ENCODE measurements at places on chromosomes 3 and 15.

DNA sequence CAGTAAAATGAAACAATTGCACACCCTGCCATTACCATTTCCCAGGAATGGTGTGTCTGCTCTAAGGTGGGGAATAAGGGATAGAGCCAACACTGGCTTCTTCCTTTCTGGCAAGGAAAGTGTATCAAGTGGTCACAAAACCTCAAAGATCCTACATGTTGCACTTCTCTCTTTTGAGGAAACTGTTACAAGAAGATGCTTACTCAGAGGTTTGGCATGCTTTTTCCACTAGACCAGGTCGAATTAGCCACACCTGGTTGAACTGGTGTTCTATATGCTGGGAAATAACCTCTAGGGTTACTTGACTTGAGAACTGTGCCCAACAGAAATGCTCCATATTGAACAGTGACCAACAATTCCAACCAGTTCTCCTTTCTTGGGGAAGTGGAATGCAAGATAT is 102.9 kb downstream of the LRRN1 start:
- DNase-seq, result no peak

DNA sequence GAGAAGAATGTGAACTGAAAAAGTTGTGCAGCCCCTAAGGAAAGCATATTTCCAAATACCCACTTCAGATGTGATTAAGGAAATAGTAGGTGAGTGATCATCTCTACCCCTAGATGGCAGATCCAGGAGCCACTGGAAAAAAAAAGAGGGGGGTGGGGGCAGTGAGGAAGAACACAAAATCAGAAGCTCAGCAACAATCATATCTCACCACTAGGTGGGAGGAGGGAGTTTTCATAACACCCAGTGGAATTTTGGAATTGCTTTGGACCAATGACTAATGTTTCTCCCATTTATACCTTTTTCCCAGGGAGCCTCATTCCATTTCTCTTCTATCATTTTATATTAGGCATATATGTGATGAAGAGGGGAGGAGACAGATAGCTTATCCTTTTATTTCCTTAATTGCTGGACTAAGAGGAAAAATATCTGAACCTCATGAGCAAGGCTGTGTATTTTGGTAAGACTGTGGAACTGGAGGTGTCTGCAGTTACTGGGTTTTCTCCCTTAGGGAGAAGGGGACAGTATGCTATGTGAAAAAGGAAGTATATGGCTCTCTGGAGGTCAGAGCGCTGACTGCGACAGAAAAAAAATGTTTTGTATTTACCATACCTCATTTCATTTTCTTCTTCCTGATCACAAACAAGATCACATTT is 363.4 kb downstream of the GAP43 start:
- peak; percentile 66 for DNase-seq

DNA sequence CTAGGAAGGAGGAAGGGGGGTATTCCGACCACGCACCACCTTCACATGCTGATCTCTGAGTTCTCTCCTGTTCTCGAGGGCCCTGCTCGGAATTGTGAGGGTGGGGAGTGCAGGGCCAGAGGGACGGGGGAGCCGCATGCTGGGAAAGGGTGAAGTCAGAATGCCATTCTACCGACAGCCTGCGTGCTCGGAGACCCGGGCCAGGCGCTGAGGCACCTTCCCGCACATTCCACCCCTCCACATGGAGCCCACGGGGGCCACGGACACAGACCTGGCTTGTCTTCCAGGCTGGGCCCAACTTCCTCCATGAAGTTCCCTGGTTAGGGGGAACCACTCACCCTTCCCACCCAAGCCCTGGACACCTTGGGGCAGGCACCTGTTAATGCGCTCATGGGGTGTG is 28.7 kb upstream of the PIGZ start:
- no peak for DNase-seq

DNA sequence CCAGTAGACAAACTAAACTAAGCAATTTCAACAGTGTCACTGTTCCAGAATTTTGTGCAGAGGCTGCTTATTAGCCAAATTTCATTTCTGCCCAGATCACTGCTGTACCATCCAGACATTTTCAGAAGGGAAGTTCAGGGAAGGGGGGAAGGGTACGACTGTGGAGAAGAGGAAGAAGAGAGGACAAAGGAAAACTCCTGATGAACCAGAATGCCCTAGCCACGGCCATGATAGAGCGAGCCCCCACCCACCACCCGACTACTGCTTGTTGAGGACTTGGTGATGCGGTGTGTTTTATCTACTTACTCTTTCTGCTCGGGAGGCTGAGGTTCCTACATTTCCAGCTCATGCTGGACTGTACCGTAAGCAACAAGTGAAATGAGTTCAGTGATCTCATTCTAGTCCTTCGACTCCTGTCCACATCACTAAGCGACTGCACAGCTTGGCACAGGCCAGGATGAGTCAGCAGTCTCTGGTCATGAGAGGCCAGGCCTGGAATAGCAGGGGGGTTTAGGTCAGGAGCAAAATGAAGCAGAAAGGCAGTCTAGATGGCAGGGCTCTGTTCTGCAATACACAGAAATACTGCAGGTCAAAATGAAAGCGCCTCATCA is 330.8 kb downstream of the TIGIT start:
- DNase-seq, result peak; percentile 6

GRCh38 chr15:55226127-55226526 is 29.4 kb upstream of the RSL24D1 start:
- DNase-seq, result no peak

GRCh38 chr3:128362026-128362965 is 104.4 kb downstream of the DNAJB8 start:
- DNase-seq, result no peak

- no peak for DNase-seq
Measured at GRCh38 chr3:183966361-183966791, 51.3 kb downstream of the ABCC5 start.

DNA sequence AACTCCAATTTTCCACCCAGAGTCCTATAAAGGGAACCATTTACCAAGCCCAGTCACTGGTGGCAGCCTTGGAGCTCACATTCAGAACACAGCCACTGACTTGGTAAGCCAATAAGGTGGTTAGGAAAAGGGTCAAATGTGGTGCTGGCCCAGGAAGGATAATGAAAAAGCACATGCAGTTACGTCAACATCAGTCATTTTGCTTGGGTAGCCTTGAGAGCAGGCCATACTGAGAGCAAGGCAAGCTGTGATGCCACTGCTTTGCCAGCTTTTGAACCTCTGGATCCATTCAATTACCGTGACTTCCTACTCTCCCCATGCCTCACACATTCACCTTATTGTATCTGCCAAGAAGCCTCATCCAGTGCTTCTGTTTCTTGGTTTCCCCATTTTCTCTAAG is 253.6 kb downstream of the OPA1 start:
- DNase-seq, result no peak

DNA sequence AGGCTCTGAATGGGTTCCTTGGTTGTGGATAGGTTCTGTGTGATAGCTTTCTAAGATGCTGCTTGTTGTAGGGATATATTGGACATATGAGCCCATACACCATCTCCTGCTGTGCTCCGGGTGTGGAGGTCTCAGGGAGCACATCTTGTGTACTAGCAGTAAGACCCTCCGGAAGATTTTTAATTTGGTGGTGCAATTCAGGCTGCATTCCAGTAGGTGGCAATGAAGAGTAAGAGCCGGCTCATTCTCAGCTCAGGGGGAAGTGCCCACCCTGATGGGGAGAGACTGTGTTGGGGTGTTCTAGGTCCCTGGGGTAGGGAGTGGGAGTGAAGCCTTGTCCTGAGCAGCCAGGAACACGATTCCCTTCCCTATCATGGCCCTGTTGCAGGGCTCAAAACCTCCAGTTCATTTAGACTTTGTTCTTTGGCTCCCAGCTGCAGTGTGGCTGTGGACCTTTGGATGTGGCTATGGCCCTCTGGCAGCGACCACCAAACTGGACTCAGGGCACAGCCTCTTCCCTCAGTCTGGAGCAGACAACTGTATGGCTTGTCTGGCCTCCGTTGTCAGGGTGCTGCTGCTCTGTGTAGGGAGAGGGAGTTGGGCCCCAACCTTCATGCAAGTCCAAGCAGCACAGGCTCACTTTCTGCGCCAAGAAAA is 104.7 kb downstream of the UNC13C start:
- DNase-seq, result no peak

- DNase-seq, result no peak
Measured at GRCh38 chr3:99559196-99559595, 79.2 kb upstream of the COL8A1 start.

DNA sequence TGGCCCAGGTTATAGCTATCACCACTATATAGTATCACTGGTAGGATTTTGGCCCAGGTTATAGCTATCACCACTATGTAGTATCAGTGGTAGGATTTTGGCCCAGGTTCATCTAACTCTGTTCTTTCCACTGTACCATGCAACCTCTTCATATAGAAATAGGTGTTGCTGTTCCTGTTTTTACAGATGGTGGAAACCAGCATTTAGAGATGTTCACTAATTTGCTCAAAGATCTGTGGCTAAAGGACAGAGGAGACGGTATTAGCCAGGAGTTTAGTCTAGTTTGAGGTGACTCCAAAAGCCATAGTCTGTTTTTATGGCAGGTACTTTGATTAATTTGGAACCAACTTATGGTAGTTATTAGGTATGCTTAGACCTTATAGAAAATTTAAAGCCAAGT is 3.1 kb downstream of the LRCH3 start:
- DNase-seq, result no peak

DNA sequence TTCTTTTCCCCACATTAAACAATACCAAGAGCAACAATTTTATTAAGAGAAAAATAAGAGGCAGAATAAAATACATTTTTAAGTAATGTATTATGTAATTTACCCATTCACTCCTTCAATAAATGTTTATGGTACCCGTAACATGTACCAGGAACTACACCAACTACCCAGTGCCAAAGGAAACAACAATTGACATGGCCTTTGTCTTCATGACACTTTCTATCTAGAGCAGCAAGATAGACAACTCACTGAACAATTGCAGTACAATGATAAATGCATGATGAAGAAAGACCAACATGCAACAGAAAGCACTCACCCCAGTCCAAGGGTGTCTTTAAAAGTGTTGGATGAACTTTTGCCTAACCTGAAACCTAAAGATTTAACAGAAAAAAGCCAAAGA is 493.8 kb downstream of the IGSF11 start:
- no peak for DNase-seq

DNA sequence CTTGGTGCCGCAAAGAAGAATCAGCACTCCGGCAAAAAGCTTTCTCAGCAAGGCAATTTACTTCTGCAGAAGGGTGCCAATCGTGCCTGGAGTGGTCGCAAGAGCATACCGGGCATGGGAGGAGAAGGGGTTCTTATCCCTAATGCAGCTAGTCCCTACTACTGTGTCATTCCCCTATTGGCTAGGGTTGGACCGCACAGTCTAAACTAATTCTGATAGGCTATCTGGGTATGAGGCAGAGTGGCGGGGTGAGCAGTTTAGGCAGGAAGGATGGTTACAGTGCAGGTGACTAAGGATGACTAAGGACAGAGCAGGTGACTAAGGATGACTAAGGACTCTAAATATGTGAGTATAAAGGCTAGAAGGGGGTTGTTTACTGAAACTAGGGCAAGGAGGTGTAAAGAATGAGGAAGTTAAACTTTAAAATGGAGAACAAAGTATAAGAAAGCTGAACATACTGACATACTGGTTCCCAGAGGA is 52.9 kb downstream of the PGBD4 start:
- no peak for DNase-seq

GRCh38 chr3:184465883-184466412 is 86.1 kb downstream of the CHRD start:
- no peak for DNase-seq

DNA sequence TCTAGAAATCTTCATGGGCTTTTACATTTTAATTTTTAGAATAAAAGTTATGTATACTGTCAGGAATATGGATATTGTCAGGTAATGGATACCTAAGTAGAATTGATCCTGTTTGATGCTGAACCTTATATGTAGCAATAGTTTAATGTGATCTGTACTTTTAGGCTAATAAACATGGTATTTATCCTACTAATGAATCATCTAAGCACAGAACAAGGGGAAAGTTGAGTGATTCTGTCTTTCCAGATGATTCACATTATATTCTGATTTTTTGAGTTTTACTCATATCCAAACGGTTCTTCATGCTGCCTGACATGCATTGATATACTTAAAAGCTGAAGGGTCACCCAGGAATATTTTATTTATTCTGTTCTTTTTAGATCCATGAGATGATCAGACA is 34.5 kb downstream of the FANCI start:
- DNase-seq, result no peak

GRCh38 chr3:116084999-116085791 is 360.1 kb downstream of the LSAMP start:
- DNase-seq, result no peak

DNA sequence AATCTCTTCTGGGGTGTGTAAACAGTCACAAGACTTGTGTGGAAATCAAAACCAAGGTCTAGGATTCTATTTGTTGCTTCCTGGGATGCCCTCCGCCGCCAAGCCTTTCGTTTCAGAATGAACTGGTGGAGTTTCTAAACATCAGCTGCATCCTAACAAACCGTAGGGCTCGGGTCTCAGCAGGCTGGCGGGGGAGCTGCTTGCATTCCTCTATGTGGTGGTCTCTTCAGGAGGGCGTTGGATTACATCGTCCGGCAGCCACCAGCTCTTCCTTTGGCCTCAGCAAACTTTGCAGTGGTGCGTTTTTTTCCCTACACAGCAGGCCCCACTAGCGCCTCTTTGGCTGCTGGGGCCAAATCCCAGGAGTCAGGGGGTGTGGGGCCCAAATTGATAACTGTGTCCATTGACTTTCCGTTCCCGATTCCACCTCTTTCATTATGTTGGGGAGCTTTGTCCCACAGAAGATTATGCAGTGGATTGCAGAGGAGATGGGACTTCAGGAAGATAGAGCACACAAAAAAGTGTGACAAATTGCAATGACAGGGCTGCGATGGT is 390.0 kb upstream of the NR2F2 start:
- DNase-seq, result no peak

GRCh38 chr3:33196538-33196937 is 22.1 kb downstream of the SUSD5 start:
- no peak for DNase-seq

DNA sequence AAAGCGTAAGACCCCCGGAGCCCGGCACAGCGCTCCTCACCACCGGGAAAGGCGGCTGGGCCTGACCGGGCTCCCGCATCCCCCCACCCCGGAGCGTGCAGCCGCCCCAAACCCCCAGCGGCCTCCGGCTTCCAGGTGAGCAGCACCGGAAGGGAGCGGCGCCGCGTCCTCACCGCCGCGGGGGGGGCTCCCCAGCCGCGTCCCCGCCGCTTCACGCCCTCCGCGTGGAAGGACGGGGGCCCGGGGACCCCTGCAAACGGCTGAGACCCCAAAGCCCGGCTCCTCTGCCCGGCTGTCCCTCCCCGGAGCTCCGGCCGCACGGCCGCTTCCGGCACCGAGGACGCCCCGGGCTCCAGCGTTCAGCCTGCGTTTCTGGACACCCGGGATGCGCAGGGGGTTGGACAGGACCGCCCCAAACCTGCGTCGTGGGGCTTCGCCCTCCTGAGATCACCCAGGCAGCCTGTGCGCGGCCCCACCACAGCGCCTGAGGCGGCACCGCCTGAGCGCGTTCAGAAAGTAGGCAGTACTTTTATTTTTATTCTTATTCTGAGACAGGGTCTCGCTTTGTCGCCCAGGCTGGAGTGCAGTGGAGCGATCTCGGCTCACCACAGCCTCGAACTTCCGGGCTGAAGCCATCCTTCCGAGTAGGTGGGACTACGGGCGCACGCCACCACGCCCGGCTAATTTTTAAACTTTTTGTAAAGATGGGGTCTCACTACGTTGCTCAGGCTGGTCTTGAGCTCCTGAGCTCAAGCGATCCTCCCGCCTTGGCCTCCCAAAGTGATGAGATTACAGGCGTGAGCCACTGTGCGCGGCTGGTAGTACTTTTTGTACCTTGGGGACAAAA is 51.6 kb upstream of the BLM start:
- peak; percentile 61 for DNase-seq

- DNase-seq, result no peak
Measured at GRCh38 chr15:63352808-63353207, 28.8 kb downstream of the CA12 start.

Measured in NCI-H2081 (cell line).